Endothelial cell of umbilical vein (primary cell): ENCODE measurements at places on chromosomes 12 and 14. TPM values are rescaled to one million over a fixed set of nuclear protein-coding genes. Genes with fewer than 3 reads are reported as not detected.
A peak's percentile ranks its signal among the peaks of the same experiment; 100 is the strongest.

- no peaks in the 10 kb centered on the region for H3K36me3 ChIP-seq
- no peaks in the 10 kb centered on the region for H3K4me1 ChIP-seq
- peak; percentile 34 for DNase-seq
- H3K4me3 ChIP-seq, result no peak overlapping the region
These were observed 815.7 kb downstream of the NRXN3 start for GRCh38 chr14:78985668-78986381.

DNA sequence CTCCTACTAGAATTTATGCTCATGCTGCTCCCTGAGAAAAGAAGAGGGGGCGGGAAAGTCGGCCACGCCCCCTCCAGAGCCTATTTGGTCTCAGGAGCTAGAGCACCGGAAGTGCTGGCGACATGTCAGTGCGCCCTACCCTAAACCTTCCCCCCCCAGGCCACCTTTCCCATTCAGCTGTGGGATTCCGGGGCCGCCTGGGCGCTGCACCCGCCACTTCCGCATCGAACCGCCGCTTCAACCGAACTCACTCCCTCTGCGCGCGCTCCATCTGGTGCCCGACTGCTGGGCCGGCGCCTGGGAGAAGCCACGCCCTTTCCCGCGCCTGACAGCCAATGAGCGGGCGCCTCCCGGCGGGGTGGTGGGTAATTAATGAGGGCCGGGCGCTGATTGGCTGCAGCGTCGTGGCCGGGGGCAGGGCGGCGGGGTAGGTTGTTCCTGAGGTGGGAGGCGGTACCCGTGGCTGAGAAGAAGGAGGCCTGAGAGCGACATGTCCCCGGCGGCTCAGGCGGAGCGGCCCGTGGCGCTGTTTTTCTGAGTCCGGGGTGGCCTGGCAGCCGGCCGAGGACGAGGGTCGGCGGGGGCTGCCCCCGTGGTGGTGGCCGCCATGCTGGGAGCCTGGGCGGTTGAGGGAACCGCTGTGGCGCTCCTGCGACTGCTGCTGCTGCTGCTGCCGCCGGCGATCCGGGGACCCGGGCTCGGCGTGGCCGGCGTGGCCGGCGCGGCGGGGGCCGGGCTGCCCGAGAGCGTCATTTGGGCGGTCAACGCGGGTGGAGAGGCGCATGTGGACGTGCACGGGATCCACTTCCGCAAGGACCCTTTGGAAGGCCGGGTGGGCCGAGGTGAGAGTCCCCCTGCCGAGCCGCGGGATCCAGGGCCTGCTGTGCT, at the start of gene MLEC:
MLEC (plus strand) TSS at position 460 of the 888 bp plus-strand sequence; CDS start at position 608, 148 bp downstream.
- peak within 1 kb of the TSS; percentile 86 for H3K27ac ChIP-seq
- H3K36me3 ChIP-seq, result no peaks in the 10 kb centered on the region
- peaks cover 27% of the 10 kb centered on the region for H3K4me1 ChIP-seq
- DNase-seq, result peak; percentile 97
- H3K4me3 ChIP-seq, result peak within 1 kb of the TSS; percentile 80
- H3K27me3 ChIP-seq, result no peaks in the 10 kb centered on the region

DNA sequence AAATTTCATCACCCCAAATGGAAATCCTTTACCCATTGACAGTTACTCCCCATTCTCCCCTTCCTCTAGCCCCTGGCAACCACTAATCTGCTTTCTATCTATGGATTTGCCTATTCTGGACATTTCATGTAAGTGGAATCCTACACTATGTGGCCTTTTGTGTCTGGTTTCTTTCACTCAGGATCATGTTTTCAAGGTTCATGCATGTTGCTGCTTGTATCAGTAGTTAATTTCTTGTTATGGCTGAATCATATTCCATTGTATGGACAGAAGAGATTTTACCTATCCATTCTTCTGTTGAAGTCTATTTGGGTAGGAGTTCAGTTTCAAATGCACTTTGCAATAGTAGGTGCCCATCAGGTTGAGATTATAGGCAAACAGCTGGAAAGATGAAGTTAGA, 1.4 kb downstream of the RFC5 start:
- H3K27ac ChIP-seq, result no peak overlapping the region
- H3K4me1 ChIP-seq, result peaks cover 9% of the 10 kb centered on the region
- H3K36me3 ChIP-seq, result peaks cover 7% of the 10 kb centered on the region
- no peak overlapping the region for H3K4me3 ChIP-seq
- H3K27me3 ChIP-seq, result peaks cover 2% of the 10 kb centered on the region

DNA sequence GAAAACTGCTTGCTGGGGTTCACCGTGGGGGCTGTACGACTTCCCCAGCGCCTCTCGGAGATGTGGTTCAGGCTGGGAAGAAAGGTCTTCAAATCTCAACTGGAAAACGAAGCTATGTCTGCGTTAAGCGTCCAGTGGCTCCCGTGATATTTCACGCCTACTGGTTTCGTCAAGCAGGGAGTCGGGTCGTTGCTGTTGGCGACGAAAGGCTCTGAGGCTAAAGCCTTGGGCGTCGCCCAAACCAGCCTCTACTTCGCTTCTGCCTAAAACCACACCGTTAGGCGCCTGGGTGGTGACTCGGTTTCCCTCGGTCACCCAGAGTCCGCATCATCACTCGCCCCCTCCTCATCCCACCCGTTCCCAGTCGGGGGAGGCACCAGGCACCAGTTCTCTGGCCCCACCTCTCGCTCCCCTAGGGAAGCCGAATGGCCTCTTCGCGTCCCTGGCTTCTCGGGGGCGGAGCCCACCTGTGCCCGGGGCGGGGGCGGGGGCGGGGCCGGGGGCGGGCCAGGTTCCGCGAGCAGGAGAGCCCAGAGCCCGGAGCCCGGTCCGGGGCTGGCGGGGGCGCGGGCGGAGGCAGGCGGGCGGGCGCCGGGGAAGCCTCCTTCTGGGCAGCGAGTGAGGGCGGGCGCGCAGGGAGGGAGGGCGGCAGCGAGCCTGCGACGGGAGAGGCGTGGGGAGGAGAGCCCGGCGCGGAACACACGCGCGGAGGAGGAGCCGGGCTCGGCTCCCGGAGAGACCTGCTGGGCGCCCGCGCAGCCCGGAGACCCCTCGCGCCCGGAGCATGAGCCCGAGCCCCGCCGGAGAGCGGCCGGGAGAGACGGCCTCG, at the start of gene B4GALNT3:
B4GALNT3 (plus strand) TSS at position 510 of the 829 bp plus-strand sequence. CDS start 438 bp downstream, outside the sequence.
- no peak within 1 kb of the TSS for H3K4me3 ChIP-seq
- H3K27me3 ChIP-seq, result peaks cover 87% of the 10 kb centered on the region
- H3K4me1 ChIP-seq, result no peaks in the 10 kb centered on the region
- H3K27ac ChIP-seq, result no peak within 1 kb of the TSS

DNA sequence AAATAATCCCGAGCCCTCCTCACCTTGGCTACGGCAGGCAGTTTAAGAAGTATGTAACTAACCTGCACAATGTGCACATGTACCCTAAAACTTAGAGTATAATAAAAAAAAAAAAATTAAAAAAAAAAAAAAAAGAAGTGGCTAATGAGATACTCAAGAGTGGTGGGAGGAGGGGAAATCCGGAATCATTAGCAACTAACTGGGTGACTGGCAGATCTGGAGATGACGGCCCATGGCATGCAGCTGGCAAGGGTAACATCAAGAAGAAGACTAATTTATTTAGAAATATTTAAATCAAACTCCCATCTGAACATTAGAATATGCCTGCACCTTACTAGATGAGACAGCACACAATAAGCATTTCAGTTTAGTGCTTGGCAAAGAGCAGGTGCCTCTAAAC, 52.3 kb upstream of the TMCC3 start:
- DNase-seq, result peak; percentile 23
- H3K27ac ChIP-seq, result no peak overlapping the region
- H3K4me3 ChIP-seq, result no peak overlapping the region
- H3K36me3 ChIP-seq, result no peaks in the 10 kb centered on the region
- H3K4me1 ChIP-seq, result peaks cover 25% of the 10 kb centered on the region

OR4K15 gene
- total RNA-seq, result not detected in 2 replicates

DNA sequence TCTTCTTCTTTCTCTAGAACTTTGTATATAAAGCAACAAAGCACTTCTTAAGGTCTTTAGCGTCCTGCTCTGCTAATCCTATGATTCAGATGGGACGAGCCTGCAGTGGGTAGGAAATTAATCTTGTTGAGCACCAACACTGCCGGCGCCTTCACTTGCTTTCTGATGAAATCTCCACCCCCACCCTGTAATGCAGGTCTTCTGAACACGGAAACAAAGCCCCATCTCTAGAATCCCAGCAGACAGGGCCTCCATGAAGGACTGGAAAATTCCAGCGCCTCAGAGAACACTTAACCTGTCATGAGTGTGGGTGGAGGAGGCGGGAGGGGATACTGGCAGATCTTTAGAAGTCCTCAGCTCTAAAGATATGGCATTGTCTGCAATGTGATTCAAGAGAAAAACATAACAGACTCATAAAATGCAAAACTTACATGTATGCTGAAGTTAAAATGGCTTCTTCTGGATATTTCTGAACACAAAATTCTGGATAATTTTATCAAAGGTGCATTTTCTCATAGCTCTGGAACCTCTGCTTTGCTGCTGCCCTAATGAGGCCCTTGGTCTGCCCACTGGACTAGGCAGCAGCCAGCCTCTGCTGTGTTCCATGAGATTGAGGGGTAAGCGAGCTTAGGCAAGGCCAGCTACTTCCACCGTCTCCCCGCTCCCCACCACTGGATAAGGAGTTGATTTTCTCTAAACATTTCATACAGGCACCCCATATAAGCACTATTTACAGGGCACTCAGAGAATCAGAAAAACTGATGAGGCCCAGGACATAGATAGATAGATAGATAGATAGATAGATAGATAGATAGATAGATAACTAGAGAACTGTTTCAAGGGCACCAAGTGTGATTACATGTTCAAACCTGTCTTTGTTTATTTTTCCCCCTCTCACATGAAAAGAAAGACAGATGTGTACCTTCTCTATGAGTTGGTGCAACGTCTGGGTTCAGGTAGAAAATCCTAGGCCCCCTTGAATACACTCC, 43.1 kb downstream of the ZFP36L1 start:
- no peak overlapping the region for H3K4me3 ChIP-seq
- no peaks in the 10 kb centered on the region for H3K27me3 ChIP-seq
- DNase-seq, result no peak
- no peak overlapping the region for H3K27ac ChIP-seq

AQP6 gene
- not detected in 2 replicates for total RNA-seq

RPL10L gene
- total RNA-seq, result not detected in 2 replicates
